CD4-positive, alpha-beta T cell (primary cell): ENCODE measurements at places on chromosomes 13 and 19.
A peak's percentile ranks its signal among the peaks of the same experiment; 100 is the strongest.

DNA sequence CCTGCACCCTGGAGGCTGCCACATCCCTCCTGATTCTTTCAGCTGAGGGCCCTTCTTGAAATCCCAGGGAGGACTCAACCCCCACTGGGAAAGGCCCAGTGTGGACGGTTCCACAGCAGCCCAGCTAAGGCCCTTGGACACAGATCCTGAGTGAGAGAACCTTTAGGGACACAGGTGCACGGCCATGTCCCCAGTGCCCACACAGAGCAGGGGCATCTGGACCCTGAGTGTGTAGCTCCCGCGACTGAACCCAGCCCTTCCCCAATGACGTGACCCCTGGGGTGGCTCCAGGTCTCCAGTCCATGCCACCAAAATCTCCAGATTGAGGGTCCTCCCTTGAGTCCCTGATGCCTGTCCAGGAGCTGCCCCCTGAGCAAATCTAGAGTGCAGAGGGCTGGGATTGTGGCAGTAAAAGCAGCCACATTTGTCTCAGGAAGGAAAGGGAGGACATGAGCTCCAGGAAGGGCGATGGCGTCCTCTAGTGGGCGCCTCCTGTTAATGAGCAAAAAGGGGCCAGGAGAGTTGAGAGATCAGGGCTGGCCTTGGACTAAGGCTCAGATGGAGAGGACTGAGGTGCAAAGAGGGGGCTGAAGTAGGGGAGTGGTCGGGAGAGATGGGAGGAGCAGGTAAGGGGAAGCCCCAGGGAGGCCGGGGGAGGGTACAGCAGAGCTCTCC lies 6.9 kb upstream of the CEACAM5 start:
- no peak for DNase-seq

- peak; percentile 57 for DNase-seq
These were observed 10.1 kb downstream of the GRIN2D start for GRCh38 chr19:48403606-48404005.

GRCh38 chr19:19554074-19555023 lies 16.3 kb downstream of the CILP2 start:
- no peak for DNase-seq

DNA sequence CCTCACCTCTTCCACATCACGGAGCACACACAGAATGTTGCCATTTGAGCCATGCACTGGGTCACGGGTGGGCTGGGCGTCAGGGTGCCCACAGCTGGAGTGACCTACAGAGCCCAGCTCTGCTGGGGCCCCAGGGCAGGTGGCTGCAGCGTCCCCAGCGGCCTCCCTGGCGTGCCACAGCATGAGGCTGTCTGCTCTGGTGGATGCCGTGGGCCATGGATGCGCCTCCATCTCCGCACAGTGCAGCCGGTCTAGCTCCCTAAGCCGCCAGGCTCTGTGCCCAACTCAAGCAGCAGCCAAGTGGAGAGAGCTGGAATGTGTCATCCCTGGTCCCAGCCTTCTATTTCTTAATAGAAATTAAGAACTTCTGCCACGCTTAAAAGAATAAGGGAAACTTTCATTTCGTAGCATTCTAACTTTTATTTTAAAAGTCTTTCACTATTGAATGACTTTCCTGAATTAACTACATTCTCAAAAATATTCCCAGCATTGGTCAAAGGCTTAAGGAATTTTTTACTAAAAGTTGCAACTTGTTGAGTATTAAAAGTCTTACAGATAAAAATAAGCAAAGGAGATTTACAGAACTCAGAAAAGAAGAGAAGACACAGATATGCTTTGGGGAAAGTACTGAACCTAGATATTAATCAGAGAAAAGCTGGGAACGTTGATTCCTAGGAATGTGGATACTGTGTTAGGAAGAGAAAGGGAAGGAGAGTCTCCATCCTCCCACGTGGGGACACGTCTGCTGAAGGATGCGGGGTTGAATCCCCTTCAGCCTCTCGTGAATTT lies 59.3 kb downstream of the ATP11A start:
- DNase-seq, result no peak

DNA sequence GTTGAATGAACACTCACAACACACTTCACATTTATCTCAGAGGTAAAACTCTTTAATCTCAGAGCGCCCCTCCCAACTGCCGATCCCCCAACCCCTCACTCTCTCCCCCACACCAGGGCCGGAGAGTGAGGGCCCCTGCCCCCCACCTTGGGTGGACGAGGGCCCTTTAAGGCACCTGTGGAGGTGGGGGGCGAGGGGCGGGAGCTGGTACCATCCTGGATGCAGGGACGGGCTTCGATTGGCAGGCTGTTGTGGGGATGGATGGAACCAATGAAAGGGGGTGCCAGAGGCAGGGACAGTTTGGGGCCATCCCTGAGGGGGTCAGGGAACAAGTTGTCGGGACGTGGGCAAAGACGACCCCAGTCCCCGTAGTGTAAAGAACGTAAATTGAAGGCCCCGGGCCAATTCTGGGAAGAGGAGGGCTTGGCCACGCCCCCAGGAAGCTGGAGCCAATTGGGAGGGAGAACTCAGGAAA lies 1.7 kb upstream of the PNKP start:
- DNase-seq, result no peak
